GM19239 (cell line): ENCODE measurements at places on chromosomes 1 and 21.

DNA sequence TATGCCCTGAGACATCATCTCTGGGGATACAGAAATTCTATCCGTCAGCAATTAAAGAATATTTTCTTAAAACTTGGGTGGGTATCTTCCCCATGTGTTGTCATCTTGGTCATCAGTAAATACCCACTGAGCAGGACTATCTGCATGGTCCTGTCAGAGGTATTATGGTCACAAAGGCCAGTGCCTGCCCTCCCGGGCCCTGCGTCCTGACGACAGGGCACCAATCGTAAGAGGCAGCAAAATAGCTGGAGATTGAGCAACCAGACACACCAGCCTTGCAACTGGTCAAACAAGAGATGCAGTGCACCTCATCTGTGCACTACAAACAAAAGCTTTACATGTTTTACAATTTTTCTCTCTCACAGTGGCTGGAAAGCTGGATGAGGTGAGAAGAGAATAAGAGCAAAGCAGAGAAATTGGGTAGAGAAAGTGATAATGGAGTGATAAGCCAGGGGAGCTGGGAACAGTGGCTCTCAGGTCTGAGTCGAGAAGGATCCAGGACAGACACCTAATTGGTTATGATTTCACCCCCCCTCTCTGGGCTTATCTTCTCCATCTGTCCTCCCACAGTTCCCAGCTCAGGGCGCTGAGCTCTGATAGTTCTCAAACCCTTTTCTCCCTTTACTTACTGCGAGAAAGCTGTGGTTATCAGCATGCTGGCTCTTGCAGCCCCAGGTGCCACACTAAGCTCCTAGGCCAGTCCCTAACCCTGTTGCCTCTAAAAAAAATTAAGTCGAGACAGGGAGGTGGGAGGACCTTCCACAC, 8.8 kb upstream of the SRP9 start:
- DNase-seq: no peak

DNA sequence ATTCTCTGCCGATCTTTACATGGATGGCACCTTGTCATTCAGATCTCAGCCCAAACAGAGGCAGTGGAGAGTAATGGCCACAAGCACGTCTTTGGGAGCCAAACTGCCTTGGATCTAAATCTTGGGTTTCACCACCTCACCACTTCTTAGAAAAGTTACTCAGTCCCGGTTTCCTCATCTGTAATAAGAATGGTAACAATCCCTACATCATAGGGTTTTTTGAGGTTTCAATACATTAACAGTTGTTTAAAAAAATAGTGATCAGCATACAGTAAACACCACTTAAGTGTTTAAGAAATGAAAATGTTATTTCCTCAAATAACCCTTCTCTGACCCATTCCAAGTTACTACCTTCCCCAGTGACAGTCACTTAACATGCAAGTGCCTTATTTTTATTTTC, 38.5 kb upstream of the KCNA3 start:
- DNase-seq: no peak

DNA sequence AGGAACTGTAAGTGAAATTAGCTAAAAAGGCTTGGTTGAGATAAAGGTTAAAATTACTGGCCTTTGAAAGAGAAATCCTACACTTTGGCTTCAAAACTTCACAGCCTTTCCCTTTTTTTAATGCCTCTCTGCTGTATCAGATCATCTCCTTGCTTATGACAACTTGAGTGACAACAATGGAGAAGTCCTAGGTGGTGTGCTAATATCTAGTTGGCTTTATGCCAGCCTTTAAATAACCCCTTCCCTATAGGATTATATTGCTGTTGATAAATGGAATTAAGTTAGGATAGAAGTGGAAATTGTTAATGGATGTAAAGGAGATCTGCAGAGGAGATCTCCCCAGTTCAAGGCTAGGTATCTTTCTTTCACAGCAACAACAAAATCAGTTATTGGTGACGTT, 130.2 kb upstream of the ATP1B1 start:
- DNase-seq: no peak

DNA sequence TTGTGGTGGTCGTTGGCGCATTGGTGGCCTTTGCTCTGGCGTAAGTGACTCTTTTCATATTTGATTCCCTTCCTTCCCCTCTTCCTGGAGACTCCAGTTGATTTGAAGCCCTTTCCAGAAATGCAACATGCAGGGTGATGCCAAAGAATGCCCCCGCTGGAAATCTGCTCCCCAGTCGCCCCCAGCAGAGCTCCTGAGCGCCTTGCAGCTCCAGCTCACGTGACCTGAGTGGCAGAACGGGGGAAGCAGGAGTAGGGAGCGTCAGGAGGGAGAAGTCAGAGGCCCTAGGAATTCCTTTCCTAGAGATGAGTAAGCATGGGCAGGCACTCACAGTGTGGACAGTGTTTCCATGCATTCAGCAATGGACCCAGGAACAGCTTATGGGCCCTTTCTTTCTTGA, 255.9 kb downstream of the CACNA1E start:
- DNase-seq: no peak

DNA sequence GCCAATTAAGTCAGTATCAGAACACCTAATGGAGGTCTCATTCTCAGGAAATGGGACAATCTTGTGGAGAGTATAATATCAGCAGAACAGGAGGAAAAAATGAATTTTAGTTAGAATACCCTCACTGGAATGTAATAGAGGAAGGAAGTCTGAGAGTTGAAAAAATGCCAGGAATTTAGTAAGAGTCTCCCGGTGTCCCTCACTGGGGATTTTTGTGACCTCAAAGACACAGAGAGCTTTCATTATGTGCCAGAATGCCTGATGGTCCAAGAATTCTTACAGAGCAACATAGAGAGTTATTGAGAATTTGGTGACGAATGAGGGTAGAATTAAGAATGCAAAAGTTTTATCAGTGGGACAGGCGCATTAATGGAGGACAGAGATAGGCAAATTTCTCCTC, 443.5 kb upstream of the B3GALT2 start:
- DNase-seq: no peak

DNA sequence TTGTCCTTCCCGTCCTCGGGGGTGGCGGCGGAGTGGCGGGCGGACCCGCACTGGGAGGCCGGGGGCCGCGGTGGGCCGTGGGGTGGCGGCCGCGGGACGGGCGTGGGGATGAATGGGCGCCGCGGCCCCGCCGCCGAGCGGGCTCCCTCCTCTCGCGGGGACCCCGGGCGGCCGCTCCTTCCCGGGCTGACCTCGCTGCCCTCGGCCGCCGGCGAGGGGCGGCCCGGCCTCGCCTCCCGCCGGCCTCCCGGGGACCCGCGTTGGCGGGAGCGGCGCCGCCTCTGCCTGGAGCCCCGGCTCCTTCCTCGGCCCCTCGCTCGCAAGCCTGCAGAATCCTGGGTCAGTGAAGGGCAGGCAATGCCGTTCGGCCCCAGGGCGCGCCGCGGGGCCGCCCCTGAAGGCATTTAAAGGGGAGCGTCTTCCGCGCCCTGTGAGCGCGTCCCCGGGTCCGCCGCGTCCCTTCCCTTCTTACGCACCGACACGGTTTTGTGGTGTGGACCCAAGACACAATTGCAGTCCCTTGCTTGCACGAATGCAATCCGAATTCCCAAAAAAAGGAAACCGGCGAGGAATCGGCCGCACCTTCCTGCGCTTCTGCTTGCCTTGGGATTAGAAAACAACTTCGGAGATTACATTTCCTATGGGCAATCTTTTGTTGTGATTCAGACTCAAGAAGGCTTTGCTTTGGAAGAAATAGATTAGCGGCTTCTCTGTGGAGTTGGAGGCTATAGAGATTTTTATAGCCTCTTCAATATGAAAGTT, 776 bp downstream of the ITSN1 start:
- no peak for DNase-seq
